ENCODE measurements at places on chromosomes 1 and 21. TPM values are rescaled to one million over a fixed set of nuclear protein-coding genes. Genes with fewer than 3 reads are reported as not detected.

The PLD5 gene
- total RNA-seq: not detected

- DNase-seq: peak; percentile 12
These were observed 9.7 kb downstream of the SERINC2 start for GRCh38 chr1:31422505-31423319.

GRCh38 chr21:46454142-46454541 is 4.5 kb upstream of the DIP2A start:
- DNase-seq: no peak

DNA sequence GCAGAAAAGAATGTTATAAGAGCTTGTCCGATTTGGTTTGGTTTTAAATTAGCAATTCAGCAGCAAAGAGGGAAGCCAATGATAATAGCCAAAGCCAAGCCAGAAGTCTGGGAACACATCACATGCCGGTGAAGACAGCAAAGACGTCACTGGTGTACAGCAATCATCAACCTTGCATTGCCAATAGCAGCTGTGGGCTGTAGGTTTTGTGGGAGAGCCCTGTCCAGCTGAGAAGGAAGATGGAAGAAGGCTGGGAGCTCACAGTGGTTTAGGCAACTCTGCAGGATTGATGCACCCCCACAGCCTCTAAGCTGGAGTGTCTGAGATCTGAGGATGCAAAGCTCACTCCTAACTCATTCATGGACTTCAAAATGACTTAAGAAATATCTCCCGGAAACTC is 338.7 kb downstream of the SIPA1L2 start:
- no peak for DNase-seq

GRCh38 chr1:222462601-222463000 is 85.3 kb downstream of the HHIPL2 start:
- DNase-seq: no peak

The IL23R gene
- total RNA-seq: not detected

DNA sequence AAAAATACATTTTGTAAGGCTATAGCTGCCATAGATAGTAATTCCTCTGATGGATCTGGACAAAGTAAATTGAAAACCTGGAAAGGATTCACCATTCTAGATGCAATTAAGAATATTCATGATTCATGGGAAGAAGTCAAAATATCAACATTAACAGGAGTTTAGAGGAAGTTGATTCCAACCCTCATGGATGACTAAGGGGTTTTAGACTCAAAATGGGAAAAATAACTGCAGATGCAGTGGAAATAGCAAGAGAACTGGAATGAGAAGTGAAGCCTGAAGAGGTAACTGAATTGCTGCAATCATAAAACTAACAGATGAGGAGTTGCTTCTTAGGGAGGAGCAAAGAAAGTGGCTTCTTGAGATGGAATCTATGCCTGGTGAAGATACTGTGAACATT is 230.8 kb downstream of the KCTD3 start:
- DNase-seq: no peak

The HLX gene
- total RNA-seq: 1.9 TPM

DNA sequence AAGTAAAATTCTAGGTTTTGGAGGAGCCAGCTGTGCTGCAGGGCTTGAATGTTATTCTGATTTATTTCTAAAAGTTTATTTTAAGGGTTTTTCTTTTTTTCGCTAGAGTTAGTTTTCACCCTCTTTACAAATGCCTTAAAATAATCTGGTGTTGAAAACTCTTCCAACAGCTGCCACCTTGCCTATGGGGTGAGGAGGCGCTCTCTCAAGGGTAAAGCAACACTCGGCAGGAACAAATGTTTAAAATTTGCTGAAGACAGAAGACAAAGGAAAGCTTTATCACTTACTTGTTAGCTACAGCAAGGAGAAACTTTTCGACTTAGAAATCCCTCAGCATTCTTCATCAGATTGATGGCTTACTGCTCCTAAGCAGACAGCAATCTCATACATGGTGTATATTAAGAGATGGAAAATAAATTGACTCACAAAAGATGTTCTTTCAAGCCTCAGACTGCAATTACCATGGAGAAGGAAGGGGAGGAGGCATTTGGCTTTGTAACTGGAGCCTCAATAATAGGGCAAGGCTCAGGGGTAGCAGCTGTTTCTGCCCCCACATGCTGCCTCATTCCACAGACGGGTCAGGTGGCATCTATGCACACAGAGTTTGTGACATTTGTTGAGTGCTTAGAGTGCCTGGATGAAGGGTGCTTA is 79.8 kb upstream of the RALGPS2 start:
- no peak for DNase-seq

- DNase-seq: no peak
These were observed 29.6 kb upstream of the SLAMF9 start for GRCh38 chr1:159983681-159984080.

- DNase-seq: peak; percentile 88
These were observed at the start of gene SZRD1 for GRCh38 chr1:16366722-16367257. Gene SZRD1, plus strand, starts transcription at chr1:16367242. Its CDS starts 16 bp downstream, at chr1:16367258.

DNA sequence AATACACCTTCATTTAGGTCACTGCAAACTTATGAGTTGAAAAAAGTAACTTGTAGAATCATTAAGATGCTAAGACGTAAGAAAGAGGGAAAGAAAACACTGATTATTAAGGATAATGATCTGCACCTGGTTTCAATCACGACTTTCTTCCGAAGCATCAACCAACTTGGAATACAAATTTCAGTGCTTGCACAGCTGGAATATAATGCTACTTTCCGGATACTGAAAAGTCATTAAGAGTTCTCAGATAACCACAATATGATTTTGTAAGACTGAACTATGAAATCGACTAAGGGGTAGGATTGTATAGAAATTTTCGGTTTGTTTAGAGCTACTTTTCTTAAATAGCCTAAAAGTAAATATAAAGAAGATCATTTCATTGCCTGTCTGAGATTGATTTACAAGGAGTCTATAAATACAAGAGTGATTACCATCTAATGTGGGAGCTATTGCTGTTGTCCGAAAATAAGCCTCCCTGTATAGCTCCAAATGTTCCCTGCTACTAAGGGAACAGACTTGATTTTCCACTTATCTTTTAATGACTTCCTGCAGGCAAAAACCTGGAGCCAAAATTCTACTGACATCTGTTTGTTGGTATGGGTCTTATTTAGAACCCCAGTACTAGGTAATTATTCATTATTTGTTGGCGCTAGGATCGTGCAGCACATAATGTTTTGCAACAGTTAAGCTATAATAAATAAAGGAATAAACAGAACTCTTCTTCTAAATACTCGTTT is 673.3 kb downstream of the KCNT2 start:
- DNase-seq: no peak

All from naive thymus-derived CD4-positive, alpha-beta T cell (primary cell).